ENCODE measurements at places on chromosomes 16 and 17. TPM values are rescaled to one million over a fixed set of nuclear protein-coding genes. Genes with fewer than 3 reads are reported as not detected.

Gene PRAC2
- total RNA-seq = not detected

Gene CRISPLD2
- total RNA-seq = 108 TPM

DNA sequence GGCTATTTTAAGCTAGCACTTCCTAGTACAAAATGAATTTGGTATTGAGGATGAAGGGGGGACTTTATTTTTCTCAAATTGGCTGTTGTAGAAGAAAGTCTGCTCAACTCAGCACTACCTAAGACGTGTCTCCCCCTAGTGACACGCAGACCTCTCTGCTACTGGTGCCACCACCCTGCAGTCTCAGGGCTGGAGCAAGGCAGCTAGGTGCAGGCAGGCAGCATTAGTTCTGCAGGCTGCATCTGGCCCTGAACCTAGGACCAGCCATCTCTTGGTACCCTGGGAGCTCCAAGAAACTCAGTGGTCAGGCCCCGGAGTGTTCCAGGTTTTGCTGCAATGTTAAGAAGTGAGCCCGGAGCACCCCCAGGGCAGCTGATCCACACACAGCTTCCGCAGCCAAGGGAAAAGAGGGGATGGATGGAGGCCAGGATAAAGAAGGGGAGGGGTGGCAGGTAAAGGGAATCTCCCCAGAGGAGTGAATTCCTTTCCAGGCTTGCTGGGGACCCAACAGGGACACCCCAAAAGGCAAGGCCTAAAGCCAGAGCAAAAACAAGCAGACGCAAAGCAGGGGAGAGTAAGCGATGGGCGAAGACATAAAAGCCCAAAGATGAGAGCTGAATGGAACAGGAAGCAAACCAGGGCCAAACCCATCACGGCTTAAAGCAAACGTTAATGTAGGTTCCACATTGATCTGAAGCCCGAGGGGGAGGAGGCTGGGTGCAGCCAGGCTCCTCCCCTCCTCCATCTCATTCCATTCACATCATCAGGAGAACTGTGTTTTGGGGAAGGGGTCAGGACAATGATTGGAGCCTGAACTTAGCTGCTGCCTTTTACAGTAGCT, 200.5 kb downstream of the ZFHX3 start:
- H3K4me1 ChIP-seq = peaks cover 10% of the 10 kb centered on the region
- no peaks in the 10 kb centered on the region for H3K36me3 ChIP-seq
- DNase-seq = no peak
- H3K27ac ChIP-seq = peak overlapping the region; percentile 86
- no peak overlapping the region for H3K4me3 ChIP-seq
- no peaks in the 10 kb centered on the region for H3K27me3 ChIP-seq

GRCh38 chr17:37742116-37742761, 2.6 kb downstream of the HNF1B start:
- H3K4me3 ChIP-seq = peak overlapping the region; percentile 11
- no peaks in the 10 kb centered on the region for H3K4me1 ChIP-seq
- DNase-seq = no peak
- peaks cover 1% of the 10 kb centered on the region for H3K27me3 ChIP-seq

DNA sequence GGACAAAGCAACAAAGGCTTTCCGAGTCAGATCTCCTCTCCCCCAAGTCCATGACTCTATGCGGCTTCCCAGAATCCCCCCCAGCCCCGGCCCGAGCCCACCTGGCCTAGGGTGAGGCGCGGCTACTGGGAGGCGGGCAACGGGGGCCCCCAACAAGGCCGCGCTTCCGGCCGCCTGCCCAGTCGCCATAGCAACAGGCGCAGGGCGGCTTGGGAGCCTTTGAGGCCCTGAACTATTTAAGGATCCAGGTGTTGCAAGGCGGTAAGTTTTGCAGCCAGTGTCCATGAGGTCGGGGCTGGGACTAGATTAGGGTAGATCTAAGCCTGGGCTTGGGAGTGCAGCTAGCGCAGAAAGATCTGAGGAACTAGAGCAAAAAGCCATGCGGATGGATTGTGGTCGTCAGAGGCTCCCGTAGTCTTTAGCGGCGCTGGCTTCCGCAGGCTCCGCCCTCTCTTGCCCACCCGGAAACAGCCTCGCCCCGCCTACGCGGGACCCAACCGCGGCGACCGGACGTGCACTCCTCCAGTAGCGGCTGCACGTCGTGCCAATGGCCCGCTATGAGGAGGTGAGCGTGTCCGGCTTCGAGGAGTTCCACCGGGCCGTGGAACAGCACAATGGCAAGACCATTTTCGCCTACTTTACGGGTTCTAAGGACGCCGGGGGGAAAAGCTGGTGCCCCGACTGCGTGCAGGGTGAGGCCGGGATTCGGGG, at the start of the genes KIAA0753 and TXNDC17:
KIAA0753 (minus strand) TSS at position 176 of the 711 bp plus-strand sequence. CDS start 5,608 bp downstream, outside the sequence.
TXNDC17 (plus strand) TSS at position 525 of the 711 bp plus-strand sequence; CDS start at position 548, 23 bp downstream.
- H3K27ac ChIP-seq = no peak within 1 kb of the TSS
- H3K27me3 ChIP-seq = no peaks in the 10 kb centered on the region
- no peaks in the 10 kb centered on the region for H3K36me3 ChIP-seq

DNA sequence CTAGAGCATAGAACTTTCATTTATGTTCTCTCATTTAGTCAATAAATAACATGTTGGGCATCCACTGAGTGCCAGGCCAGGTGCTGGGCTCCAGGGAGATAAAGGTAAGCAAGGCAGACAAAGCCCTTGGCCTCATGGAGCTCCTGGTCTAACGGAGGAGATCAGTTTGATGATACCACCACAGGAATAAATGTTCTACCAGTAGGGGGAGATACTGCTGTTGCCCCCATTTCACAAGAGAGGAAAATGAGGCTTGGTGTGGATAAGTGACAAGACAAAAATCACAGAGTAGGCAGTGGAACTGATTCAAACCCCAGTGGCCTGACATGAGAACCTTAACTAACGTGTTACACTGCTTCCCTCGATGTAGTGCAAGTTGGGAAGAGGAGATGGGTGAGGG, 80.4 kb upstream of the ERCC4 start:
- no peaks in the 10 kb centered on the region for H3K4me1 ChIP-seq
- H3K27ac ChIP-seq = no peak overlapping the region
- no peak overlapping the region for H3K4me3 ChIP-seq
- DNase-seq = no peak

DNA sequence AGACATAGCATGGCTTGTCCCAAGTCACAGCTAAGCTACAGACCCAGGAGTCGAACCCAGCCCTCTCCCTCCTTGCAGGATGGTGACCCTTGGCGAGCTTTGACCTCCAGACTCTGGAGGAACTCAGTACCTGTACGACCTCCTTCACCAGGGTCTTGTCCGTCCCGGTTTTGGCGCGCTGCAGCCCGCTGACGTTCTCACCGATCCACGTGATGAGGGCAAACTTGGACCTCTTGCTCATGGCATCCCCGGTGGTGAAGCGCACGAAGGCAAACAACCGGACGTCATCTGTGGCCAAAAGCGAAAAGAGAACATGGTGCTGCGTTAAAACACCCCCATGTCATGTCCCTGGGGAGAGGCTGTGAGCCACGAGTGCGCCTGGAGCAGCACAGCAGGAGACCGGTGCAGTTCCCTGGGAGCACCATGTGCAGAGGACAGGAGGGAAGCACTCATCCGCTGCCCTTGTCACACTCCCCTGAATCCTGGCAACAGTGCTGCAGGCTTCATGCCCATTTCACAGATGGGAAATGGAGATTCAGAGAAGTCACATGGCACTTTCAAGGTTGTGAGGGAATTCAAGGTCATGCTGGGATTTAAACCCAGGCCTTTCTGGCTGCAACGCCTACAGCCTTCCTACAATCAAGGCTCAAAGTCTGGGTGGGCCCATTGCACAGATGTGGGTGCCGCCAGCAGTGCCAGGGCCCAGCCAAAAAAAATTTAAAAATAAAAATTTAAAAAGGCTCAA, 27.7 kb downstream of the COTL1 start:
- no peaks in the 10 kb centered on the region for H3K4me1 ChIP-seq
- H3K27ac ChIP-seq = no peak overlapping the region
- DNase-seq = no peak
- H3K27me3 ChIP-seq = no peaks in the 10 kb centered on the region
- no peaks in the 10 kb centered on the region for H3K36me3 ChIP-seq
